Cortex of kidney (tissue), 1 donor: ENCODE measurements at places on chromosomes 5 and 9.

GRCh38 chr5:42454216-42454995 lies 31.2 kb downstream of the GHR start:
- DNase-seq, result no peak

GRCh38 chr5:163506095-163506457 lies 657 bp downstream of the MAT2B start:
- DNase-seq, result no peak

- no peak for DNase-seq
Observed at GRCh38 chr9:19768798-19769197, 20.0 kb downstream of the SLC24A2 start.

- no peak for DNase-seq
Observed at GRCh38 chr5:40754381-40755092, 1.2 kb downstream of the TTC33 start.

DNA sequence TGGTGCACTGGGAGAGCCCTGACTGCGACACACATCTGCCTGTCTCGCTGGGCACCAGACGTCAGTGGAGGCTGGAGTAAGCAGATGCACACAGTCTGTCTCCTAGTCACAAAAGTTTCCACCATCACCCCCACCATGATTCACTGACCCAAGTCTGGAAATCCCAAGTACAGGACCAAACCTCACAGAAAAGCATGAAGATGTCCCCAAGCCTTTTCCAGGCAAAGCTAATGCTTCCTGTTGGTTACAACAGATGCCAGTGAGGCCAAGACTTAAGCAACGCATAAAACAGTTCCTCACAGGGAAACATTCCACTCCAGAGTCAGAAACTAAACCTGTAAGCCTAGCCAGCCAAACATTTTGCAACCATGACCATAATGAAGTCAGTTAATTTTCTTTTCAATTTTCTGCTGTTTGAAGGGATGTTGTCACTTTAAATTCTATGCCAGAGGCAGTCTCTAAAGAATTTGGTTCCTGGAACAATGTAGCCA lies 259.3 kb upstream of the SLC30A5 start:
- DNase-seq, result no peak

DNA sequence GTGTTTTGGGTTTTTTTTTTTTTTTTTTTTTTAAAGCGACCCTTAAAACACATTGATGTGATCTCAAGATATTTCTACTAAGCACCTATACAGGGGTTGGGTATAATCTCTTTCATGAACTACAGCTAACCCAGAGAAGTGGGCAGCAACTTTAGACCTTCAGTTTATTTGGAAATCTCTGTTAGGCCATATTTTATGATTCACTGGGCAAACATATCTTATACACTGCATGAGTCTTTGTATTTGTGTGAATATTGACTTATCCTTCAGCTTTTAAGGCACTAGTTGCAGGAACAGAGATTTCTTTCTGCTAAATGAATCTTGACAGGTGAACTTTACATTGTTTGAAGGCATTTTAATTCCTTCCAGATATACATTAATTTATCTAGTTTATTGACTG lies 194.4 kb downstream of the ARRDC3 start:
- DNase-seq, result no peak

DNA sequence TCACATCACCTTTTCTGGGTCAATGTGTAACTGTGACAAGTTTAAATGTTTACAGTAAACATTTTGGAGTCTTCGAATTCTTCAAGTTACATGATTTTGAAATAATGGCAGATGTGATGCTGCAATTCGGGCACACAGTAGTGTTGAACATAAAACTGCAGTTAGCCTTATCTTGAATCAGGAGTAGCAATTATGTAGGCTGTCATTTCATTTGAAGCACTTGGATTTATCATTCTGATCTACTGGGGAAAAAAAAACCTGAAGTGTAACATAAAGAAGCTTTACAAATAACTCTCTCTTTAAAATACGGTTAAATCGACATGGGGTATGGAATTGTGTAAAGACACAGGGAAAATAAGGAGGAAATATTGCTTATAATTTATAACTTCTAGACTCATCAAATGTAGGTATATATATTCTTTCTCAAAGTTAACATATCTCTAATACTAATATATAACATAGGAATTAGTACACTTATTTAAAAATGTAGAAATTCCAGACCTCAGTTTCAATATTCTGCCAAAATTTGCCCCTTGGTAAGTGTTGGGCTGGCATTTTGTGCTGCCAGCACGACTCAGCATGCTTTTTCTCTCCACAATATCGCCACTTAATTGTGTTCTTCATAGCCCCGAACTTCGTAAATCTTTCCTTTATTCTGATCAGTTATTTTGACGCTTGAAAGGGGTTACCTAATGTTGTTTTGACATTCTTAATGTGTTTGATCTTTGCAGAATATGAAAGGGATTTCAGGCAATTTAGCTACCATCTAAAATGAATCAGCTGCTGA lies 226.7 kb downstream of the PRR16 start:
- DNase-seq, result no peak

GRCh38 chr5:174618589-174618988 lies 105.8 kb upstream of the MSX2 start:
- DNase-seq, result no peak

DNA sequence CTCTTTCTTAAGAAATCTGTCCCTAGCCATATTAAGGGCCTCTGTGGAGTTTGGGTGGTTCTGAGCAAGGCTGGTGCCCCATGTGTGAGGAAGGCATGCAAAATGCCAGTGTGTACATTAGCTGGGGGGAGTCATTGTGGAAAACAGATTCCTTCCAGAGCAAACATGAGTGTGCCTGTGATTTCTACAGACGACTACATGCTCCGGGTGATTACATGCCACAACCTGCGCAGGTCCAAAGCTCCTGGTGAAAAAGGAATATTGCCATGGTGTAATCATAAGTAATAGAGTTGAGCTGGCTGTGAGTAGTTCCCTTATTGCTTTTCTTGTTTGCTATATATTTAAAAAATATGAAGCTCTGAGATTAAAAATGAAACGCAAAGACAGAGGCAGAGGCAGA lies 102.1 kb downstream of the ACER2 start:
- no peak for DNase-seq

DNA sequence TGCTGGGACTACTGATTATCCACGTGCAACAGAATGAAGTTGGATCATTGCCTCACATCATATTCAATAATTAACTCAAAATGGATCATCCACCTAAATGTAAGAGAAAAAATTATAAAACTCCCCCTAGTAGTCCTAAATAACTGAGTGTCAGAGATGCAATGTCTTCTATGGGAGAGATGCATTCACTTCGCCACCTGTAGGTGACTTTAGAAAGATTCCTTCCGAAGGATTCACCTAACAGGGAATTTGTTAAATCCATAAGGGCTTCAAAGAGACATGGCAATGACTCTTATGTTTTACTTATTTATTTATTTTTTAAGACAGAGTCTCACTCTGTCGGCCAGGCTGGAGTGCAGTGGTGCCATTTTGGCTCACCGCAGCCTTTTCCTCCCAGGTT lies 526.0 kb downstream of the MTRR start:
- DNase-seq, result no peak

DNA sequence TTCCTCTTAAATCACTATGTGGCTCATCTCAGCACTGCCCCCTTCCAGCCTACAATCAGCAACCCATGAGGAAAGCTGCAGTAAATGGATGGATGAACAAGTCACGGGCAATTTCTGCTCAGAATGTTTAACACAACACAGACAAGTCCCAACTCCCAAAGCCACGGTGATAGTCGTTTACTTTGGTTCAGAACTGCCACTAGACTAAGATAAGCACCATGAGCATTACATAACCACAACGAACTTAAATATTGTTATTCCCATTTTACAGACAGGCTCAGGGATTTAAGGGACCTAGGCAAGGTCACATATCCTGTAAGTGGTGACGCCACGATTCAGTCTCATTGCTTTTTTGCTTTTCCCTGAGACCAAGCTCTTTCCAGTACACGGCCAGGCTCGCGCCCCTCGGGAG lies 2.0 kb upstream of the SMIM27 start:
- DNase-seq, result no peak

- no peak for DNase-seq
Observed at GRCh38 chr5:152987131-152987530, 503.3 kb upstream of the GRIA1 start.

DNA sequence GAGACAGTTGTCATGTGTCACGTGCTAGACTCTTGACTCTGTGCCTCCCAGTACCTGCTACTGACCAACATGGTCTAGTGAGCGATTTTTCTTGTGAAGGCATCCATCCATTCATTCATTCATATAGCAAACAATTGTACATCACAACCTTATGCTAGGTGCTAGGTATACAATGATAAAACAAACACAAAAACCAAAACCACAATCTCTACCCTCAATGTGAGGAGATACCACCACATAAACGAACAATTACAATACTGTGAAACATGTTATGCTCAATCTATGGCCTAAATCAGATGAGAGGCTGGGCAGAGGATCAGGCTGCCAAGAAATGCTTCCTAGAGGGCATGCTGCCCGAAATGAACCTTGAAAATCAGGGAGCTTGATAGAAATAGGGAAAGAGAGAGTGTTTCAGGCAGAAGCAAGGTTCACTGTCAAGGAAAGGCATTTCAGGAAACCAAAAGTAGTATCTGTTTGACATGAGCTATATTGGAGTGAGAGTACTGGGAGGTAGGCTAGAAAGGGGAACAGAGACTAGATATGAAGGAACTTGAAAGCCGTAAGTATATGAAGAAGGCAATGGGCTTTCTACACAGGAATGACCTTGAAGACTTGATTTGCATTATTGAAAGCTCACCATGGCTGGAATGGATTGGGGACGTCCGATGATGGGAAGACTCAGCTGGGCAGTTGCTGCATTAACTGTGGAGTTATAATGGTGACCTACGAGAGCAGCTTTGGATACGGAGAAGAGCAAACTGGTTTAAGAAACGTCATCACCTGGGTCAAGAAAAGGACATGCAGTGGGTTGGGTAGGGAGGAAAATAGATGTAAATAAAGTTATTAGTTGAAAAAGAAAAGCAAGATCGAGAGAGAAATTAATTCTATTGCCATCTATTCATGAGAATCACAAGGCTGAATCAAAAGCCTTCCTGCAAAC lies 90.1 kb downstream of the THBS4 start:
- DNase-seq, result no peak

DNA sequence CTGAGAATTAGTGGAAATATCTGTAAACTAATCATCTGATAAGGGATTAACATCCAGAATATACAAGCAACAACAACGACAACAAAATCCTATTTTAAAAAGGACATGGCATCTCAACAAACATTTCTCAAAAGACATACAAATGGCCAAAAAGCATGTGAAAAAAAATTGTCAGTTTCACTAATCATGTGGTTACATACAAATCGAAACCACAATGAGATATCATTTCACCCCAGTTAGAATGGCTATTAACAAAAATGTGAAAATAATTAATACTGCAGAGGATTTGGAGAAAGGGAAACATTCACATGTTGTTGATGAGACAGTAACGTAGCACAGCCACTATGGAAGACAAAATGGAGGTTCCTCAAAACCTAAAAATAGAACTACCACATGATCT lies 69.5 kb downstream of the ERP44 start:
- no peak for DNase-seq

DNA sequence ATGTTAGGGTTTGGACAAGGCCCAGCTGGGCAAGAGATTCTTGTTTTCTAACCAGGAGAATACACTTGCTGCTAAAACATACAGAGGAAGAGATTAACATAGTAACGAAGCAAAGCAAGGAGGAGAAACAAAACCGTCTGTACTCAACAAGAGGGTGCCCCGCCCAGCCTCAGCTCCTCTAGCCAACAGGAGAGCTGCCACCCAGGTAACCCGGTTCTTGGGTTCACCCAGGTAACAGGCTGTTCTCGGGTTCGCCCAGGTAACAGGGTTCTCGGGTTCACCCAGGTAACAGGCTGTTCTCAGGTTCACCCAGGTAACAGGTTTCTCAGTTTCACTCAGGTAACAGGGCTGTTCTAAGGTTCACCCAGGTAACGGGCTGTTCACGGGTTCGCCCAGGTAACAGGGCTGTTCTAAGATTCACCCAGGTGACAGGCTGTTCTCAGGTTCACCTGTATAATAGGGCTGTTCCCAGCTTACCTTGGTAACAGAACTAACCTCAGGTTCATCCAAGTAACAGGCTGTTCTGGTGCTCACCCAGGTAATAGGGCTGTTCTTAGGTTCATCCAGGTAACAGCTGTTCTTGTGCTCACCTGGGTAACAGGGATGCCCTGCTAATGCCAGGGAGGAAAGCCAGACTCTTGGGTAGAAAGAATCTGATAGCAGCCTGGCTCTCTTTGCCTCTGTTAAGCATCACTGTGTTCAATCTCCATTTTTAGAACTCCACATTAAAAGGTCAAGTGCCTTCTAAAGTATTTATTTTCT lies 271.6 kb downstream of the SYK start:
- DNase-seq, result no peak
